ENCODE measurements at places on chromosomes 1 and 21.

DNA sequence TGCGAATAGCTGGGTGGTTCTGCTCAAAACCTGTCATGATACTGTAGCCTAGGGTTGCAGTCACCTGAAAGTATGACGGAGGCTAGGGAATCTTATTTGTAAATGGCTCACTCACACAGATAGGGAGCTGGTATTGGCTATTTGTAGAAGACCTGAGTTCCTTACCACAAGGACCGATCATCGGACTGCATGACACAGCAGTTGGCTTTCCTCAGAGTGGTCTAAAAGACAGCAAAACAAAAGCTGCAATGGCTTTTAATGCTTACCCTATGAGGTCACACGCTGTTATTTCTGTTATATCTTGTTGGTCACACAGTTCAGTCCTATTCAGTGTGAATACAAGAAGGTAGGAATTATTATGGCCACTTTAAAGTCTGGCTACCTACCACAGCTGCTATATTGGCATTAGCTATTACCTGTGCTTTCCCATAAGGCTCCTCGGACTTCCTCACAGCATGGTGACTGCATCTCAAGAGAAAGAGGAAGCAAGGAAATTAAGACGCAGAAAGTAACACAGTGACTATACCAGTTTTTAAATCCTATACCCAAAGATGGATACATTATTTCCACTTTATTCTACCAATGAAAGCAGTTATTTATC, 68.4 kb upstream of the LRRC7 start:
- no peak for DNase-seq

DNA sequence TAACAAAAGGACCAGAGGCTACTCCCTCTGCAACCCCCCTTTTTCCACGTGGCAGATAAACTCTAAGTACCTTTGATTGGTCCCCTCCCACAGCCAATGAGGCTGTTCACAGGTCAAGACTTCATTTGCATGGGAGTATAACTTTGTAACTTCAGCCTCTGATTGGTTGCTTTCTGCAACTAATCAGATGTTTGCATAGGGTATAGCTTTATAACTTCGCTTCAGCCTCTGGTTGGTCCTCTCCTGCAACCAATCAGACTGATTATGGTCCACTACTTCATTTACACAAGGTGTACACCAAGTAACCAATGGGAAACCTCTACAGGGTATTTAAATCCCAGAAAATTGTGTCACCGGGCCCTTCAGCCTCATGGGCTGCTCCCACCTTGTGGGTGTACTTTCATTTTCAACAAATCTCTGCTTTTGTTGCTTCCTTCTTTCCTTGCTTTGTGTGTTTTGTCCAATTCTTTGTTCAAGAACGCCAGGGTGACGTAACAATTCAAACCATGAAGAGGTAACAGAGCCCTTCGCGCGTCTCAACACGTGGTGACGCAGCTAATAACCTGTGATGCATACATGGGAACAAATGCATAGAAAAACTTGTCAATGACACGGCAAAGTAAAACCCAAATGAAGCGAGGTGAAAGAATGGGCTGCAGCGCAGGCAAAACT, 47.2 kb downstream of the VPS26C start:
- no peak for DNase-seq

DNA sequence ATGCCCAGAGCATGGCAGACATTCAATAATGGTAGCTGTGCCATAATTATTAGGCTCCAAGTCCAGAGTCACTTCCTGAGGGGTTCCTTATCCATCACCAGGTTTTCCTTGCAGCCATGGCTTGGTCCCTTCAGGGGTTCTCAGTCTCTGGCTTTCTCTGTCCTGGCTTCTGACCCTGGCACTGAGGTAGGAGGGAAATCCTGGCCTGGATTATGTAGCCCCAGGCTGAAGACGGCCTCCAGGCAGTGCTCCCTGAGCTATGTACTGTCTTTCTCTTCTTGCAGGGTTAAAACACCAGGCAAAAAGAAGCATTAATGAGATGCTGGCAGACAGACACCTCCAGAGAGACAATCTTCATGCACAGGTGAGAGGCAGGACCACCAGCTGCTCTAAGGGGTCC, 9.5 kb upstream of the PADI3 start:
- DNase-seq: no peak

- no peak for DNase-seq
Observed at GRCh38 chr1:156025876-156026275, 5.1 kb upstream of the SSR2 start.

GRCh38 chr1:68213843-68214242, 18.5 kb downstream of the WLS start:
- no peak for DNase-seq

- no peak for DNase-seq
Observed at GRCh38 chr1:160373696-160374095, 6.8 kb downstream of the NHLH1 start.

DNA sequence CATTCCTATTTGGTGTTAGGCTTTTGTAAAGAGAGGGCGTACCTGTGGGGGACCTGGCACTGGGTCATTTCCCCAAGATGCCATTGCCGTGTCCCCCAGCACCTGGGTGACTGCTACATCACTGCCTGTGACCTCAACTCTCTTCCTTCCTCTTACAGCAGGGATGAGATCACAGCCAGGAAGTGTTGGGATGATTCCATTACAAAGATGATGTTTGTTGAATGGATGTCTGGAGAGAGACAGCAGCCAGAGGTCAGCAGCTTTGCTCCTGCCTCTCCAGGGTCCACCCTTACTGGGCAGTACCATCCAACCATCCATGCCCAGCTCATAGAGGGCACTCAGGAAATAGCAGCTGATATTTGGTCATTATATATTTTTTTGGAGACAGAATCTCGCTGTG, 35.1 kb downstream of the TMEM51 start:
- no peak for DNase-seq

- no peak for DNase-seq
Observed at GRCh38 chr1:58717979-58718378, 18.1 kb upstream of the MYSM1 start.

DNA sequence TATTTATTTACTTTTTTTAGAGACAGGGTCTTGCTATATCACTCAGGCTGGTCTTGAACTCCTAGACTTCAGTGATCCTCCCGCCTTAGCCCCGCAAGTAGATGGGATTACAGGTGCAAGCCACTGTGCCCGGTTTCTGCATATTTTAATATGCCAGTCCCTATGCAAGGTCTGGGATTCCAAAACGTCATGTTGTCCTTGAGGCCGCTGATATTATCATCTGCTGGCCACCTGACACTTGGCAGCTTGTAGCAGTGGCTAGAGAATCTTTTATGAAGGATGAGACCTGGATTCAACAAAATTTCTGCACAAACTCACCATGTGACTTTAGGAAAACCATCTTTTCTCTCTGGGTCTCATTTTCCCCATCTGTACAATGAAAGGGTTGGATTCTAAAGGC, 32.9 kb upstream of the OSBPL9 start:
- no peak for DNase-seq

DNA sequence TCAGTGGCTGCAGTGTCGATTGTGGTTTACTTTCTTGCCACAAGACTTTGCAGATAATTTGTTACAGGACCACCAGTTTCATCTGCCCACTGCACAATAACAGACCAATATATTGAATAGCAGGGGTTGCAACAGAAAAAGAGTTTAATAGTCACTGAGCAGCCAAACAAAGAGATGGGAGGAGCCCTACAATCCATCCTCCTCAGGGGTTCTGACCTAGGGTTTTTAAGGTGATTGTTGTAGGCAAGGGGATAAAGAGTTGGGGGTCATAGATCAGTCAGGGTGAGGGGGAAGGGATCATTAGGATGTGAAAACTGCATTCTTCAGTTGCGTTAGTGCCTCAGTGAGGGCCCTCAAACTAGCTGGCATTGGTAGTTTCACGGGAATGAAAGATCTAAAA, 110.7 kb upstream of the OLFM3 start:
- DNase-seq: no peak

DNA sequence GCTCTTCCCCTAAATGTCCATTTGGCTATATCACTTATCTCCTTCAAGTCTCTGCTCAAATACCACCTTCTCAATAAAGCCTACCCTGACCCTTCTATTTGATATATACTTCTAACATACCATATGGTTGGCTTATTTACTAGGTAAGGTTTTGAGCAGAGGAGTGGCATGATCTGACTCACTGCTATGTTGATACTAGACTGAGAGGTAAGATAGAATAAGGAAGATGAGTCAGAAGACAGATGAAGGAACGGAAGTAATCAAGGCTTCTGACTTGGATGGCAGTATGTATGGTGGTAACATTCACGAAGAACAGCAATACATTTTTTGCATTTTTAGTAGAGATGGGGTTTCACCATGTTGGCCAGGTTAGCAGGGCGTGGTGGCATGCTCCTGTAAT, 4.8 kb upstream of the HRNR start:
- no peak for DNase-seq

DNA sequence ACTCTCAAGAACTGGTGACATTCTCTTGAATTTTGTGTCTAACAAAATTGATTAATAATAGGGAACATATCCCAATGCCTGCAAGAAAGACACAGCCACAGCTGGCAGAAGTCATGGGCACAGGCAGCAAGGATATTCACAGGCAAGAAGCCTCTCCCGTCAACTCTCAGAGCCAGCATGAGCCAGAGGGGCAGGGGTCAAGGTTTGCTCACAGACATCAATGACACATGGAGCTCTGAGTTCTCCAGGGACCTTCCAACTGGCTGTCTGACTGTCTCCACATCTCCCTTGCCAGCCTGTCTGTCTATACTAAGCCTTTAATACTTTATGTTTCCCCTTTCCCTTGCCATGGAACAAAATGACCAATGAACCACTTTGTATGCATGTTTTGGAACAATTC, 101.5 kb upstream of the RAB4A start:
- no peak for DNase-seq
